CD4-positive, alpha-beta T cell treated with Interleukin-12 subunit alpha and Interleukin-12 subunit beta, for 1 hour (primary cell): ENCODE measurements at places on chromosomes 11 and 22.
A peak's percentile ranks its signal among the peaks of the same experiment; 100 is the strongest.

DNA sequence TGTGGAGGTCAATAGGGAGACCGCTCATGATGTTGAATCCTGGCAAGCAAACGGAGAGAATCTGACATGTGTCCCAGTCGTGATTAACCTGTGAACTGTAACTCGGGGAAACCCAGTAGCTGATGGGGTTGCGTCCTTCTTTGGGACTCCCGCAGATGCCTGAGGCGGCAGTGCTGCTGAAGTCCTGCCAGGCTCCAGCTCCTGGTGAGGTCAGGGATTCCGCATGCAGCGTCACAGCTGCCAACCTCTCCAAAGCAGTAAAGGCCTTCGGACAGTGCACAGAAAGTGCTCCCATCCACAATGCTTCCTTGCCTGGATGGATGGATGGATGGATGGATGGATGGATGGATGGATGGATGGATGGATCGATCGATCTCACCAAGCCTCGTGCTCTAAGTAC, 13.5 kb downstream of the KCNQ1 start:
- no peak for DNase-seq

DNA sequence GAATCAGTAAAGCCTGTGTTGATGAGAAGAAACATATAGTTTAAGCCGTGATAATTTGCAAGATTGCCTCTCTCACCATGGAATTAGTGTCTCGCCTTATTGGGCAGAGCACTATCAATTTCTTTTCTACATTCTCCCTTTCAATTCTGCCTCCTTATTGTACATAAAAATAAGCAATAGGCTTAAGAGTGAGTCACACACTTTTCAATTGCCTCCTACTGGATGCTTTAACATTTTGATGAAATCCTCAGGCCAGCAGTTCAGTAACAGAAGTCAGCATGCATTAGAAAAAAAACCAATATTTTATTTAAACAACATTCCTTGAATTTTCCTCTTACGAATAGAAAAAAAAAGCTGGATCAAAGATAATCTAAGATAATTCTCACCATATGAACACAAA, 33.8 kb upstream of the VWA5A start:
- no peak for DNase-seq

DNA sequence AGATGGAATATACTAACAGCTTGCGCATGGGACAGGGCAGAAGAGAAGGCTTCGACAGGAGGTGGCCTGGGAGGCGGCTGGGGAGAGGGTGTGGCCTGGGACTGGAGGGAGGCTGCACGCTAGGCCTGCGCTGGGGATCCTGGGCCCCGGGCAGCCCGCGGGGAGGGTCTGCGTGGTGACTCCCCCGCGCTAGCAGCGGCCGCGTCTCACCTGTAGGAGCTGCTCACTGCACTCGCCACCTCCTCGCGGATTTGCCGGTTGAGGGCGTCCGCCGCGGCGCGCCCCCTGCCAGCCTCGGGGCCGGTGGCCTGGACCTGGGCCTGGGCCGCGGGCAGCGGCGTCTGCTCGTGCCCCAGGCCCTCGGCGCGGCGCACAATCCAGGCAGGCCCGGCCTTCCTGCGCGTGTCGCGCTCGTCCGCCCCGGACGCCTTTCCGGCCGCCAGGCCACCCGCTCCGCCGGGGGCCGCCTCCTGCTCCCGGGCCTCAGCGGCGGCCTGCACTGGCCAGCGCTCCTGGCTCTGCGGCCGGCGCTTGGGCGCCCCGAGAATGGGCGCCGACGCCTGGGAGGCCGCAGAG, 1.5 kb downstream of the MAP6 start:
- DNase-seq, result no peak

DNA sequence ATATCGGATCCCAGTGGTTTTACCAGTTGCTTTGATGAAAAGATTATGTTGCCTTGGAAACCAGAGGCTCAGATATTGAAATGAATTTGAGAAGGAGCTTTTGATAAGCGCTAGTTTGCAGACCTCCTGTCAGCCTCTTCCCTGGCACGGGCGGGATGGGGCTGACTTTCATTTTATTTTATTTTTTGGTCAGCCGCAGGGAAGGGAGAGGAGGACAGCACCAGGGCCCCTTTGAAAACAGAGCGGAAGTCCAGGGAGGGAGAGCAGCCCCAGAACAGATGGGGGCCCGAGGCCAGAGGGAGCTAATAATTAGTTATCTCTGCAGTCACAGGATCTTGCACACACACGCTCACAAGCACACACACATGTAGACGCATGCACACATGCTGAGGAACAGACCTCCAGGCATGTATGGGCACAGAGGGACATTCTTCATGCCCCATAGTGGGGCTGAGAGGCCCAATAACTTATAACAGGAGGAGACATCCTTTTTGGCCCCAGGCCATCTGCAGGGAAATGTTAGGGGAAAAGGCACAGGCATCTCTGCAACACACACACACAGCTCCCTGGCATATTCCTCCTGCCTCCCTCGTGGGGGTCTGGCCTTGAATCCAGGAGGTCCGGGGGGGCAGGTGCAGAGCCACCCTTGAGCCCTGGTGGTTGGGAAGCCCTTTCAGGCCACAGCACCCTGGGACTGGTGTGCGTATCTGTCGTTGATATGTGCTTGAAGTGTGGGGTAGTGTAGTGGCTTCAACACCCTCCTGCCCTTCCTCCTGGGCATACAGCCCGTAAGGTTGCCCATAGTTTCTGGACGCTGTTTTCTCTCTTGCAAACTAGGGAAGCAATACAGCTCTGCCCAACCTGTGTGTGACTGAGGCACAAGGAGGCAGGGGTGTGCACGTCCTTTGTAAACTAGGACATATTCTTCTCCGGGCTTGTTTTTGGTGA, 117.3 kb downstream of the CEP164 start:
- no peak for DNase-seq

DNA sequence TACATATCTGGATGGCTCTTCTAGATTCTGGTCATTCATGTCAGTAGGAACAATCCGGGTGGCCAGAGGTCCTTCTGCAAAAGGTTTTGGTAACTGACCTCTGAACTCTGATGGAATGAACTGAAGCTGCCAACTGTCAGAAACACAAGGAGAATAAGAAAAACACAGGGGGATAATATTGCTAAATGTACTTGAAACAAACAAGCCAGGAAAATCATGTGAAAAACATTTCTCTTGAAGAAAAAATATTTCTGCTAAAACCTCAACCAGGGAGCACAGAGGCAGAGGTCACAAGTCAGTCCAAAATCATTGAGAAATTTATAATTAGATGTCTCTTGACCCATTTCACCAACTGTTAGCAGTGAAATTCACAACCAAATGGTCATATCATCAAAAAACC, 35.2 kb downstream of the ALG9 start:
- no peak for DNase-seq

DNA sequence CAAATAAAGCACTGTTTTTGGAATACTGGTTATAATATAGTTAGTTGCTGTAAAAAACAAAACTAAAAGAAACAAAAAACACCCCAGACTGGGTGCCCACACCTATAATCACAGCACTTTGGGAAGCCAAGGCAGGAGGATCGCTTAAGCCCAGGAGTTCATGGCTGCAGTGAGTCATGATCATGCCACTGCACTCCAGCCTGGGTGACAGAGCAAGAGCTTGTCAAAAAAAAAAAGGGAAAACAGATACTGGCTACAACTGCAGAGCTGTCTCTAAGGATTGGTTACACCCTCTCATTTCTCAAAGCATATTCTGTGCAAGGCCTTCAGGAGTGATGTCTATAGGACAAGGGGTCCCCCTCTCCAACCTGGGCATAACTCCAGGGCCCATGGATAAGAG, 14.6 kb upstream of the STK33 start:
- no peak for DNase-seq

DNA sequence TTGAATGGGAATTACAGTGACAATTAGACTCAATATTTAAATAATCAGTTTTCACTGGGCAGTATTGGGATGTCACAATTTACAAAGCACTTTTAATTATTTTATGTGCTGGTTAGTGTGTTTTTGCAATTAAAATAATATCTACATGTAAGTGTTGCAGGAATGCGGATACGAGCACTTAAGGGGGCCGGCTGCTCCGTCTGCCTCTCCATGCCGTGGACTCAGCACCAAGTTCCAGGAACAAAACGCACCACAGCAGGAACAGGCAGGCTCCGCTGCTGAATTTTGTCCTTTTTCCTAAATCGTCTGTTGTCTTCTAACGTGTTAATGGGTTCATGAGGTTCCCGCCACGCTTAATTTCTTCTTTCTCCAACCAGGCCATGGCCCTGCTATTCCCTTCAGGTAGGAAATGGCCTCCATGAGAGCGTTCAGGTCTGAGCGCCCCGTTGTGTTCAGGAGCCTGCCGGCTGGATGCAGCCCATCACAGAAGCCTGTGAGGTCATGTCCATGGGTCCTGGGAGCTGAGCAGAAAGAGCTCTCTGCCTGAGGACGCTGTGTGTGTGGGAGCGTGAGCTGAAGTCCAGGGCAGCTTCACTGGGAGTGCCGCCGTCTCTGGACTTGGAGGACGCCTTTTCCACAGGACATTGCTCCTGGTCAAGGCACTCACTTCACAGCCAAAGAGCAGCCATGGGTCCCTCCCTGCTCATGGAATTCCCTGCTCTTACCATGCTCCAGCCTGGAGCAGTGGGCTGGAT, 730.3 kb downstream of the BRD1 start:
- DNase-seq, result no peak

DNA sequence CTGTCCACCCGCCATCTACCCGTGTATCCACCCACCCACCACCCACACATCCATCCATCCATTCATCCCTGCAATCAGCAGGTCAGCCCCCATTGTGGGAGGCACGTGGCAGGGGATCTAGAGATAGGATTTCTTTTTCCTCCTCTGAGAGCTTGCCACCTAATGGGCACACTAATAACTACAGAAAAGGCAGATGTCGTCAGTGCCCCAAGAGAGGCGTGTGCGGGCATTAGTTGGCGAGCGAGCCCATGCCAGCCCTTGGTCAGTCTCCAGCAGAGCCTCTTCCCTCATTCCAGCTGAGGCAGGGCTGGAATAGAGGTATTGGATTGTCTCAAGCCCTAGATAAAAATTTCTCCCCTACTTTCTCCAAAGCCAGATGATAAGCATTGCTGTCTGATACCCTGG, 9.7 kb downstream of the USP2 start:
- DNase-seq, result no peak

GRCh38 chr11:130054966-130055365, 14.7 kb upstream of the APLP2 start:
- DNase-seq, result no peak

DNA sequence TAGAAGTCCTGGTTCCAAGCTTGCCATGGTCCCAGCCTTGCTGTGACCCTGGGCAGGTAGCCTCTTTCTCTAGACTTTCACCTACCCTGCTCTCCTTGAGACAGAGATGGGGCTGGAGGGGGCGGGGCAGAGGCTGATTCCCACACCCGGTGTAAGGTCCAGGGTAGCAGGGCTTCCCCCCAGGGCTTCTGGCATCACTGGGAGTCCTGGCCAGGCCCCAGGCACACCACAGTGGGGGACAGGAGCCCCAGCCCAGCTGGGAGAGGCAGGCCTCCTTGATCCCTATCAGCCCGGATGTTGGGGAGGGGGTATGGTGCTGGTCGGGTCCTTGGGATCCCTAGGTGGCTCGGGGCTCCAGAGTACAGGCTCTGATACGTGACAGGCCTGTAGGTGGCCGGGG, 1.7 kb upstream of the NUDT8 start:
- DNase-seq, result no peak

DNA sequence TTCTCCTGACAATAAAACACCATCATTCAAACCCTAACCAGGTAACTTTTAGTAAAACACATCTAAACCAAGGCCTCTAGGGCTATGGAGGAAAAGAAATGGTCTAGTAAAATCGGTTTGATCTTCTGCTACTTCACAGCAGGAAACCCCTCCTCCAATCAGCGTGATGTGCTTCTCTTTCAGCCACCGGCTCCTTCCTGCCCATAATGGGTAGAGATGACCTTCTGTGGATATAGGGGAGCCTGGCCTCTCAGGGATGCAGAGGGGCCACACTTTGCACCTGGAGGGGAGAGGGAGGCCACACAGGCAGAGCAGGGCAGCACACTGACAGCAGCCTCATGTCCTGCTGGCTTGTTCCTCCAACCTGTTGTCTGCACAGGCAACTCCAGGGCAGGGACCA, 6.9 kb downstream of the EHD1 start:
- no peak for DNase-seq

GRCh38 chr11:68122936-68123539, 1.9 kb upstream of the CHKA start:
- no peak for DNase-seq

DNA sequence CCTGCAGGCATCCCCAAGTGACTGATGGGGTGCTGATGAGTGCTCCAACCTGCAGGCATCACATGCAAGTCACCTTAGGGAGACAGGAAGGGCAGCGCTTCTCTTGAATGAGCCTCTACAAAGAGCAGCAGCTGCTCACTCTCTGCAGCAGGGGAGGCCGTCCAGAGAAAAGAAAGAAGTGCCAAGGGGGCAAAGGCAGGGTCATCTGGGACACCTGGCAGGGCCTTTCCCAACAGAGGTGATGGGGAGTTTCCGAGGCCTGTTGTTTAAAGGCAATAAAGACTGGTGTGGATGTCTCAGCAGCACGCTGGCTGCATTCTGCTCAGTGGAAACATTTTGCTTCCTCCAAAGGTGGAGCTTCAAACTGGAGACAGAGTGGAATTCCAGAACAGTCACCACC, 113.7 kb downstream of the ETS1 start:
- peak; percentile 66 for DNase-seq

- DNase-seq, result peak; percentile 46
Observed at GRCh38 chr11:119206511-119207414, 624 bp downstream of the CBL start.

- no peak for DNase-seq
Observed at GRCh38 chr11:27904358-27905055, 203.4 kb downstream of the KIF18A start.

DNA sequence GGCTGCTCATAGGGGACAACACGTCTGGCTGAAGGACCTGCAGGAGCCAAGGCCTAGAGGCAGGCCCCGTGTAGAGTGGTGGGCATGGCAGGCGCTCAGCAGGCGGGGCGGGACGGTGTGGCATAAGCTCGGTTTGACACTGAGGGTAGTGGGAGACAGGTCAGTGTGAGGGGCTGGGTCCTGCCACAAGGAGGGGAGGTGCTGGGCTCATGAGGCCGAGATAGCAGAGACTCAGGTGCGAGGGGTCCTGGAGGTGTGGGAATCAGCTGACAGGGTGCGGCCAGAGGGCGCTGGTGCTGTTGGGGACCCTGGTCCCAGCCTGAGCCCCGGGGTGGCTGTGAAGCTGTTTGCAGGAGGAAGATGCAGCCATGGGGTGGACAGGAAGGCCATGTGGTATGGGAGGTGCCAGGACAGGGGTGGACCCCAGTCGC, 6.7 kb downstream of the SLC22A12 start:
- no peak for DNase-seq

DNA sequence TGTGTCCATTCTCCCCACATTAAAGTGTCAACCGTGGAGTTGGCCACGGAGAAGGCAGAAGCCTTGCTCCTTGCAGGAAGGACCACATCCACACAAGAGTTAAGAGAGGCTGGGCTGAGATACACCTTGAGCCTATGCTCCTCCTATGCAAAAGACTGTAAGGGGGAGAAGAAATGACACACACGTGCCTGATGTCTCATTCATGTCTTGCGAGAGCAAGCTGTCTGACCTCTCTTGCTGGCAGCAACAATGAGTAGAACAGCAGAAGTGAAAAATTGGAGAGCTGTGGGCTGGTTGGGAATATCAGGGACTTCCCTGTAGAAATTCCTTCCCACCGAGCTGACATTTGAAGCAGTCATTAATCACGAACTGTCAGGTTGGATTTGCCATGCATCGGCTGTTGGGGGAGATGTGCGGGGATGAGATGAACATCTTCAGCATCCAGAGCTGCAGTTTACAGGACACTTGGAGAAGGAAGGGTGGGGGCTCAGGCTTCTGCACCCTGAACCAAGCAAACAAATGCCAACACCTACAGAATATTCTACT, 139.3 kb downstream of the MYO18B start:
- DNase-seq, result no peak

GRCh38 chr11:17538054-17538453, 6.2 kb downstream of the USH1C start:
- no peak for DNase-seq

GRCh38 chr11:79363256-79363655, 77.6 kb downstream of the TENM4 start:
- DNase-seq, result no peak
